ENCODE measurements at places on chromosomes 4 and X. TPM values are rescaled to one million over a fixed set of nuclear protein-coding genes. Genes with fewer than 3 reads are reported as not detected.

CPE gene
- 39.6 TPM for total RNA-seq

SPANXA2 gene
- total RNA-seq: not detected

DACH2 gene
- total RNA-seq: not detected

NAAA gene
- 28.0 TPM for total RNA-seq

RBM47 gene
- total RNA-seq: 143 TPM

ARSJ gene
- 21.6 TPM for total RNA-seq

SLC49A3 gene
- 13.9 TPM for total RNA-seq

TMEM47 gene
- 27.5 TPM for total RNA-seq

ENAM gene
- 9.6 TPM for total RNA-seq

IL9R gene
- total RNA-seq: 0.86 TPM

PNMA6F gene
- not detected for total RNA-seq

CT45A5 gene
- total RNA-seq: not detected

IL21 gene
- total RNA-seq: not detected

ODAPH gene
- total RNA-seq: not detected
